ENCODE measurements at places on chromosomes 3 and 15.

- DNase-seq = no peak
Measured at GRCh38 chr3:177045222-177045621, 152.1 kb downstream of the TBL1XR1 start.

DNA sequence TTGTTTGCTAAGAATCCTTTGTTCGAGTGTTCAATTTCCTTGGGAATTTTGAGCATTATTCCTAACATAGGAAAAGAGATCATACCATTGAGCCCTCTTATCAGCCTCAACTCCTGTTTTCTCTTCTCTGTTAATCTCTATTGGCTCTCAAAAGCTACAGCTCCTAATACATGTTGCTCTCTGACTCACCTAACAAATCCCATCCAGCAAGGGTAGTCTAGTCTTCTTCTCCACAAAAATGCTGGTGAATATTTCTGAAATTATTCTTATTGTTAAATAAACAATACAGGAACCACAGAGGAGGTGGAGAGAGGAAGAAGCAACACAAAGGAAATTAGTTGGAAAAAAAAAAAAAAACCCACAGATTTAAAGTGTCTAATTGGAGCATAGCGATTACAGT, 325.8 kb upstream of the NAALADL2 start:
- DNase-seq = no peak

GRCh38 chr15:29770796-29771195, 51.5 kb downstream of the TJP1 start:
- no peak for DNase-seq

GRCh38 chr3:102090721-102091045, 241.4 kb downstream of the NFKBIZ start:
- DNase-seq = no peak

- DNase-seq = no peak
Measured at GRCh38 chr3:15277861-15278500, 54.4 kb downstream of the SH3BP5 start.

DNA sequence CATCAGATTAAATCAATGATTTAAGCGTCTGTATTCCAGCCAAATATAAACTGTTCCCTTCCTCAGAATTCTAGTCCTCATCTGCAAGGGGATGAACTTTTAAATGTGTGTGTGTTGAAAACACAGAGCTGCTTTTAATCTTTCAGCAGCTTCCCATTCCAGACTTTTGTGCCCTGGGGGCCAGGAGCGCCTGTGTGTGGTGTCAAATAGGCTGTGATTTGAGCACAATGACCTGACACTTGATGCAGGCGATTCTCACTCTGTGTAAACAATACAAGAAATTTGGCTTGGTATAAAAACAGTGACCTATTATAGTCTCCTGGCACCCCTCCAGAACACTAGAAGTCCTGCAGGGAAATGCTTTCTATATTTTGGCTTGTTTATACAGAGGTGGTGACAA, 274.6 kb upstream of the ROPN1 start:
- no peak for DNase-seq

GRCh38 chr3:46242120-46242519, at the start of gene CCR3:
Gene CCR3, plus strand, starts transcription at chr3:46242460. Its CDS starts 22,699 bp downstream, at chr3:46265159.
- no peak for DNase-seq

DNA sequence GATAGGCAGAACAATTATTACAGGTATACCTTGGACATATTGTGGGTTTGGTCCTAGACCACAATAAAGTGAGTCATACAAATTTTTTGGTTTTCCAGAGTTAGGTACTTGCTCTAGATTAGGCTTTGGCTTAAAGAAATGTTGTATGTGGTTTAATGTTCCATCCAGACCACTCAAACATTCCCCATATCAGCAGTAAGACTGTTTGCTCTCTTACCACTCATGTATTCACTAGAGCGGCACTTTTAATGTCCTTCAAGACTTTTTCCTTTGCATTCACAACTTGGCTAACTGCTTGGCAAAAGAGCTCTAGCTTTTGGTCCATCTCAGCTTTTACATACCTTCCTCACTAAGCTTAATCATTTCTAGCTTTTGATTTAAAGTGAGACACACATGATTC, 250.5 kb upstream of the SETMAR start:
- DNase-seq = no peak

- no peak for DNase-seq
Measured at GRCh38 chr3:156109989-156110388, 10.4 kb upstream of the KCNAB1 start.

- DNase-seq = no peak
Measured at GRCh38 chr3:132079147-132079546, 44.3 kb upstream of the CPNE4 start.

DNA sequence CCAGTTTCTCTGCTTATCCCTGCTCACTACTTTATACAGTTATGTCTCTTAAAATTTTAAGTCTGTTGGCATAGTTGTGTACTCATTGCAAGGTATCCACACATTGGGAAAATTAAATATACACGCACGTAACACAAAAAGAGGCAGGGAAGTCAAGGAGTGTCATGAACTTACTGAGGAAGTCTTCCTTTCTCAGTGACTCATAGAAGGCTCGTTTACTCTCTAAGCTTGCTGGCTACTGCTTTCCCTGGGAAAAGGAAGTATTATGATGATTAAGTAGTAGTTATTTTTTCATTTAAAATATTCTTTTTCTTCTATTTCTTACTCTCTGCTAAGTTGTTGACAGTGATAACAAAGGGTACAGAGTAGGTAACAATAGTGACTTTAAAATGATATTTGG, 287.3 kb downstream of the UBE2E2 start:
- no peak for DNase-seq

GRCh38 chr3:100047455-100048141, 66.7 kb downstream of the FILIP1L start:
- DNase-seq = no peak

- DNase-seq = no peak
Measured at GRCh38 chr15:78675206-78675605, 34.2 kb upstream of the CHRNB4 start.

DNA sequence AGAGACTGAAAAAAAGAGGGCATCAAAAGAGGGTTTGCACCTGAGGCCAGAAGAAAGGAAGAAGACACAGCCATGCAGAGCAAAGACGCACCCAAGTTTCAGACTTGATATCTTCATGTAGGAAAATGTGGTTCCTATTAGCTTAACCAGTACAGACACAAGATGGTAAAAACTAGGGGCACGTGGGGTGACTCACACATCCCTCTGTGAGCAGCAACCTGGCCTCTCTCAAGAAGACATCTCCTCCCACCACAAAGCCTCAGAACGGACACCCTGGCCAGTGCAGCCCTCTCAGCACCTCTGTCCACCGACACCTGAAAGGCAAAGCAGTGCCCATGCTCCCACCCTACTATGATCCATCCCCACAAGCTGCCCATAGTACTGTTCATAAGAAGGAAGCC, 33.3 kb downstream of the GLB1 start:
- no peak for DNase-seq

DNA sequence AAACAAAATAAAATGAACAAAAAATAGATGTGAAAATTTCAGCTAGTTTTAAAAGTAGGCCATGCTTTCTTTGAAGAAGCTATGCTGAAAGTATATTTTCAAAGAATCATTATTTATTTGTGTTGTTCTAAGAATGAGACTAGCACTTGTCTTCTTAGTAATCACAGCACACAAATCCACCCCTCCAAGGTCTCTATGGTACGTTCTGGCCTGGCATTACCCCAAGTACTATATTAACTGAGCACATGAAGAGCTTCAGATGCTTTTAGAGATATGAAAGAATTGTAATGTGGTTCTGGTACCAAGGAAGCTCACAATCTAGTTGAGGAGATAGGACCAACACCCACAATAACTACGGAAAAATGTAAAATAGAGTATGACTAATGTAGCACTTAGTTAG, 416.5 kb downstream of the PLCL2 start:
- no peak for DNase-seq

GRCh38 chr3:193902607-193903511, 233.1 kb upstream of the HES1 start:
- no peak for DNase-seq

GRCh38 chr15:32715276-32715675, 2.5 kb upstream of the GREM1 start:
- no peak for DNase-seq

DNA sequence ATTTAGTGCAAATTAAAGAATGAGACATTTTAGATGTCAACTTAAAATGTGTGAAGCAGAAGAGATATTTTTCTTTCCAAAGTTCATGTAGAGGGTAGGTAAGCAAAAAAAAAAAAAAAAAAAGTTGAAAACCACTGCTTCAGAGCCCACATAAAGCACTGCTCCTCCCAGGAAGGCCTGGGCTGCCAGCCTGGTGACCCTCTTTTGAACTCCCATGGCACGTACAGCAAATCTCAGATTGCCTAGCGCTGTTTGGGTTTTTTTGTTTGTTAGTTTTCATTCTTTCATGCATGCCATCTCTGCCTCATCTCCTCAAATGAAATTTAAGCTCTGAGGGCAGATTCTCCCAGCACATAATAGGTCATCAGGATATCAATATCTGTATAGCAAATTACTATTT, 120.1 kb downstream of the SRGAP3 start:
- no peak for DNase-seq

GRCh38 chr3:111739311-111739911, 119.7 kb upstream of the PHLDB2 start:
- no peak for DNase-seq

DNA sequence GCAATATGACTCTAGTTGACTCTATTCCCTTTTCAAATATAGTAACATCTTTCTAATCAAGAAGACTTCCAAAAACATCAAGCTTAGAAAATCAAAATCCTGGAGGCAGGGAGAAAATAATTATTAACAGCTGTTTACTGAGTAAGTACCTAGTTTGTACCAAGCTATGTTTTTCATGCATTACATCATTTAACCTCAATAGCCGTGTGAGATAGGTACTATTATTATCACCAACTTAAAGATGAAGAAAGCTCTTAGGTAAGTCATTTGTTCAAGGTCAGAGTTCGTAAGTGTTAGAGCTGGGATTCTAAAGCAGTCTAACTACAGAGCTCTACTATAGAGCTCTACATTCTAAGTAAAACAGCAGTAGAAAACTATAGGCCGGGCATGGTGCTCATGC, 41.6 kb downstream of the GSK3B start:
- DNase-seq = no peak

GRCh38 chr3:178083906-178084866, 452.1 kb upstream of the KCNMB2 start:
- peak; percentile 58 for DNase-seq

- no peak for DNase-seq
Measured at GRCh38 chr3:37015642-37016041, 22.3 kb downstream of the MLH1 start.

- DNase-seq = no peak
Measured at GRCh38 chr15:29456255-29456654, 186.6 kb upstream of the NSMCE3 start.

DNA sequence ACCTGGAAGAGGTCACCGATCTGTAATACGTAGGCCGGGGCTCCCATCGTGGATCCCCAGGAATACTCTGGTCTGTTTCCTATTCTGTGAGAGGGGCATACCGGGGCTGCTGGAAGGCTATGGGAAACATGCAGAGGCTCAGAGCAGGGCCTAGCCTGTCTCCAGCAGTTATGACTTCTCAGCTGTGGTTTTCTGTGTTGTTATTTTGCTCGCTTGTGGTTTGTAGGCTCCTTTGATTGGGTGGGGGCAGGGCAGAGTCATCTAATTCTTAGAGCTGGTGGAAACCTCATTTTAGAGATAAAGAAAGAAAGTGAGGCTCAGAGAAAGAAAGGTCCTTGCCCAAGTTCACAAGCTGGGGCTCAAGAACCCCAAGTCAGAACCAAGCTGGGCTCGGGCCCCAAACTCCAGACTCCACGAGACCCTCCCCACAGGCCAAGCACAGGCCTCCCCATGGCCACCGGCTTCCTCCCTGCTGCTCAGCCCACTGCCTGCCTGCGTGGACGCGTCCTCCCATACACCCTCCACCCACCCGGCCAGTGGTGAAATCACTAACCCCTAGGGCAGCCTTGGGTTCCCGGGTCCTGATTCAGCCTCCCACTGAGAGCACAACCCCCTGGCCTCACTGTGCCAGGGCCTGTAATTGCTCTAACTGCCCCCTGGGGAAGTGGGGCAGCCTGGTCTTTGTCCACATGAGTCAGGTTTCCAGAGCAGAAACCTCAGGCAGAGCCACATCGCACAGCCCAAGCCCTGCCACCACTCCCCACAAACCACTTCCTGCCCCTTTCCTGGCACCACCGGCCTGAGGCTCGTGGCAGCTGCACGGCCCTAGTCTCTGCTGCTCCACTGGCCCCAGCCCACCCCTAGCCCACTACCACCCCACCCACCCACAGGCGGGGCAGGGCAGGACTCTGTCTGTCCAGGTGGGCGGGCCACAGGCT, 270.8 kb downstream of the UACA start:
- peak; percentile 19 for DNase-seq

- DNase-seq = no peak
Measured at GRCh38 chr3:23886311-23886710, 30.5 kb downstream of the NKIRAS1 start.

DNA sequence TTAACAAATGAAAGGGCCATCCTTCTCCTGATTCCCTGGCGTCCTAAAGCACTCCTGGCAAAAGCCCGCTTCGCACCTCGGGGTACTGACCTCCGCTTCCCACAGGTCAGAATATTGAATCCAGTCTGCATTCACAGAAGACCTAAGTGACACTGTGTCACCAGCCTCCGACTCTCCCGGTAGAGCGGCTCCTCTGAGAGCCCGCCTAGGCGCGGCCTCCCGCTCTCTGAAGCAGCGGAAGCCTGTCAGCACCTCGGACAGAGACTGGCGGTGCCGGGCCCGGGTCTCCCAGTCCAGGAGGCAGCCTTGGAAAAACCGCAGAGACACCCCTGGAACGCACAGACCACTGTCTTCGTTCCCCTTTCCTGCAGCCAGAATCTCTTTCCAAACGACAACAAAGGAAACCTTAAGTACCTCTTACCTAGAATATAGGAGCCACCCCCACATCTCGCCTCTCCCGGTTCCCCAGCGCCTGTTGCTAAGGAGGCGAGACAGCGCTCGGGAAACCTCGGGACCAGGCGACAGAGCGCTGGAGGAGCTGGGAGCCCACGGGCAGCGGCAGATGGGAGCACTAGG, 1.2 kb downstream of the GABRB3 start:
- peak; percentile 90 for DNase-seq

DNA sequence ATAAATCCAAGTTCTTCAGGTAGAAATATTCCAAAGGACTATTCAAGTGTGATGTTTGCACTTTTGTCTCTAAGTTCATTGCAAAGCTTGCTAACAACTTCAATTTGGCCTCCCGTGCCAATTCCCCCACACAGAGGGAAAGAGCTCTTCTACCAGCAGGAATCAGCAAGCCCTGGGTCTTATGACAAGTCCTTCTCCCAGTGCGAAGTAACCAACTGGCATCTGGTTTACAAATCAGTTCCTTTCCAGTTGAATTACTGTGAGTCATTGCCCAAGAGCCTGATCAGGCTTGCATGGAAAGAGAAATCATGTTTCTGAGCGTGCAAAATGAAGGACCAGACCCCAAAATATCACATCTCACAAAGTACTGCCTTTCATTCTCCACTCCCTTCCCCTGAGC, 62.7 kb upstream of the SLCO3A1 start:
- no peak for DNase-seq

- no peak for DNase-seq
Measured at GRCh38 chr3:55717481-55717880, 230.4 kb upstream of the WNT5A start.

- no peak for DNase-seq
Measured at GRCh38 chr3:160475884-160476283, 26.3 kb upstream of the TRIM59 start.

Data from GM23338 (cell line).